ENCODE measurements at places on chromosomes 5 and 9.
A peak's percentile ranks its signal among the peaks of the same experiment; 100 is the strongest.

DNA sequence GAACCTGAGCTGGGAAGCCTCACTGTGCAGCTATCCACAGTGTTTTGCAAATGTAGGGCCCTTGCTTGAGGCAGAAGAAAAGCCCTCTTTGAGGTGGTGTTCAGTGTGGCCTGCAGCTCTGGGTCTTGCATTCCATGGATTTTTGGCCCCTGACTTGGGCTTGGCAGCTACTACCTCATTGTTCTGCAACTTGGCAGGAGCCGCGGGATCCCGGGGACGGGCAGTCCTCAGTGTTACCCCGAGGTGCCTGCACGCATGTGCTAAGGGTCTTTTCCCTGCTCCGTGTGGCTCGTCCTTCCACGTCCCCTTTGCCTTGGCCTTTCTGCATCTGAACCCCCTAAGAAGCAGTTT is 39.8 kb downstream of the NEK6 start:
- no peak for DNase-seq

GRCh38 chr5:164352695-164353094 is 847.3 kb downstream of the MAT2B start:
- DNase-seq = no peak

- no peak for DNase-seq
Measured at GRCh38 chr5:1222621-1223277, 2.4 kb upstream of the SLC6A18 start.

DNA sequence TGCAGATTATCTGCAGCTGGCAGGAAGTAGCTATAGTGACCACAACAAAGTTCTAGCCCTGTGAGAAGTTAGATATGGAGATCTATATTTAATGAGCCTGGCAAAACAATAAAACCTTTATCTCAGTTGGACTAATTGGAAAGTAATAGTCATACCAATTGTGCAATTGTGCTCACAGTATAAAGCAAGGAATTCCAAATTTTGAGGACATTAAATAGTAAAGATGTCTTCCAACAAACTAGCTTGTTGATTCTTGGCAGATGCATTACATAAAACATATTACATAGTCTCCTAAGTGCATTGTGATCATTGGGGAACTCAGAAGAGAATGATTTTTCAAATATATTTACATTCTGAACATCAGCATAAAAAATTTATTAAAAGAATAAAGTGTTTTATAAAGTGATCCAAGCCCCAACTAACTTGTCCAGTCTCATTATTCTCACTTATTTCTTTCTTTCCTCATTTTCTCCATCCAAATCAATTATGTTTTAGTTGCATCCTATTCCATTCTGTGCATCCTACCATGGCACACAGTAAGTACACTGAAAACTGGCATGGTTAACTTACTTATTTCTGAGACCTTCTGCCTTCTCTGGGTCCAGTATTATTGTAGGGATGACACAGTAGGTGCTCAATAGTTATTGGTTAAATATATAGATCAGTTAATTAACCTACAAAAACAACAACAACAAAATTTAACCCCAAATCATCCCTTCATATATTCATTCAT is 977.2 kb upstream of the NUDT12 start:
- no peak for DNase-seq

DNA sequence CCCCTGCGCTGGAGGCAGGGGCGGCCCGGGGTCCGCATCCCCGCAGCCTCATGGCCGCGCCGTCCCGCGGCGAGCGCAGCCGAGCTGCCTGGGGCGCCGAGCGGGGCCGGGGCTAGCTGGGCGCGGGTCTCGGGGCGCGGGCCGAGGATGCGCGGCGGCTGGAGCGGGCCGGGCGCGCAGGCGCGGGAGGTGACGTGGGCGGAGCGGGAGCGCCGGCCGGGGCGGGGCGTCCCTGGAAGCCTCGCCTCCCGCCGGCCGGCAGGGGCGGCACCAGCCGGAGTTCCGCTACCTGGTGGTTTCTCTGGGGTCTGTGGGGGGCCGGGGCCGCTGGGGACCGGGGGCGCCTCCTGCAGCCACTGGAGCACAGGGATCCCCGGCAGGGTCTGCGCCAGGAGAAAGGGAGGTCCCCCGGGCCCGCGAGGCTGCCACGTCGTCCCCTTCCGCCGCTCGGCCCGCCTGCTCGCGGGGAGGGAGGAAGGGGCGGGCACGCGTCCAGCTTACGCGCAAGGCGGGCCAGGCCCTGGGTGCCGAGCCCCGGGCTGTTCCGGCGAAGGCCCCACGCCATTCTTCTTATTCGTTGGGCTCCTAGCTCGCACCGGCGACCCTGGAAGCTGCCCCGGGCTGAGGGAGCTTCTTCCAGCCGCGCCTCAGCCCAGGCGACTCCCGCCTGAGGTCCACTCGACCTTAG is at the start of gene LPCAT1:
Gene LPCAT1 (minus strand): TSS at position 168 of the 688 bp plus-strand sequence. CDS start 116 bp downstream, at position 52.
- peak; percentile 94 for DNase-seq

Measured in GM13976 (cell line).